Hematopoietic multipotent progenitor cell treated with erythropoietin and hydrocortisone succinate and interleukin-3 and kit ligand, for 17 days (in vitro differentiated cells): ENCODE measurements at places on chromosomes 3 and 15.

DNA sequence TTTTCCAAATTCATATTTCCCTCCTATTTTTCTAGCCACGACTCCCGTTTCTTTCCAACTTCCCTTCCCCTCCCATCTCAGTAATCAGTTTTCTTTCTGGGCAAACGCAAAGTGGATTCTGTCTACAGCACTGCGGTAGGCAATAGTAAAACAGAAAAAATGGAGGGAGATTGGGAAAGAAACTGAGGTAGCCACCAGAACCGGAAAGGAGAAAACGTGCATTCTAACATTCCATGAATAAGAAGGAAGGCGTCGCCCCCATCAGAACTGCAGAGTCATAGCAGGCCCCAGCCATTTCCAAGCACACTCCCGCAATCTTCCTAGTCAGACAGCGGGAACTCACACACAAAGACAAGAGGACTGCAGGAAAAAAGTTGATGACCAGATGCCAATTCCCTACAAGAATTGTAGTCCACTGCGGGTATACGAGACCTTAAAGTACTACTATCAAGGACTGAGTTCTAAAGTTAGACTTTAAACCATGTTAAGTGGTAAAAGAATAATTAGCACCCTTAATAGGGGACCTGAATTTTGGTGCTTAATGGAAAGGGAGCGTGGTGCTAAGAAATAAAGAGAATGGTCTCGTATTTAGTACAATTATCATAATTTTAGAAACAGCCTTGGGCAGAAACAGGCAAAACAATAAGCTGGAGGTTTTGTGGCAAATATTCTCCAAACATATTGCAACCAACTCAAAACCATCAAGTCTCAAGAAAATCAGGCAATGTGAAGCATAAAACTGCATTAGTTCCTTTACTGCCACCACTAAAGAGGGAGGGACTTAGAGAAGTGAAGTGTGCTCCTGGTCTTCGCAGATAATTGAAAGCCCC lies 1.4 kb downstream of the PFN2 start:
- no peak for DNase-seq

DNA sequence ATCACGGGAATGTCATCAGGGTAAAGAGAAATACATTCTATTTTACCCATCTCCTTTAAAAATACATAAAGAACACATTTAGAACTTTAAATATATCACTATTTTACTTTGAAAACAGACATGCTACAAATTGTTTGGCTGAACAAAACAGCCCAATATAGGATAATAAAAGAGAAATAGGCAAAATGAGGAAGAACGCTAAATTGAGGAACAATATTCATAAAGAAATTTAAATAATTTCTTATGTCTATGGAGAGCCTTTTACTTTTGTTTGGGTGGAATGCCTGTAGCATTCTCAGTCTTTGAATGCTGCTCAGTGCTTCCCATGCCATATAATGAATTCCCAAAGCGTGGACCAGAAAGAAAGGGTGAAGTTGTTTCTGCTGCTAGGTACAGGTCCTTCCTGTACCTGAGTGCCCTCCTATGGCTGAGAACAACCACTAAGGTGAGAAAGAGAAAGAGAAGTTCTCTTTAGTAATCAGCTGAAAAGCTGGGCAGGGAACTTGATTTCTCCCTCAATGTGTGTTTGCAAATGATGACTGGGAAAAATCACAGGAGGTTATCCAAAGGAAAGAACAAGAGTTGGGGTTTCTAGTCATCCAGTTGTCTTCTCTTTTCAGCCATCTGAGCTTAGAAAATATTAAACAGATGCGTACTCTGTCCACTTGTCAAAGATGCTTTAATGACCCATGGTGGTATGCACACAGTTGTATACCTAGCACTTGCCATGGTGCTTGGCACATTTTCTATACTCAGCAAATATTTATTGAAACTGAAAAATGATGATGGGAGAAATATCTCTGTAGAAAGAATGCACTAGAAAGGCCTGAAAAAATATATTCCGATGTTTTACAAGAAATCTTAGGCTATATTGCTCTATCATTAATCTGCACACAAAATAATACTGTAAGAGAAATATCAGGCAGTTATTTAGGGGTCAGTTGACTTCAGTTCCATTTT lies 404.6 kb downstream of the TIGIT start:
- DNase-seq = no peak

GRCh38 chr15:30046430-30046829 lies 36.3 kb upstream of the GOLGA8J start:
- DNase-seq = no peak

DNA sequence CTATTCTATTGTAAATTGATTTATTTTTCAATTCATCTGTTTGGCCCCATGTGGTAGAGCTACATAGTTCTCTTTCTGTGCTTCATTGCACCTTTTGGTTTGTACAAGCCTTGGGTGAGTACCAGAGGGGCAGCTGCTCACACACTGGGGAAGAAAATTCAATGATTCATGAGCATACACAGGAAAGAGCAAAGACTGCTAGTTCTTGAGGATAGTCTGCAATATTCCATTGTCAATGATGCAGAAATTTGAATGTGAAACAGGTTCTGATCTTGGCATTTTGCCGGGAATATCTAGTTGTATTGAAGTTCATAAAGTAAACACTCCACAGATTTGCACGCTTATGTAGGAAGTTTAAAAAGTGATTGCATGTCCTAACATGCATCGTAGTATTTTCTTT lies 304.6 kb downstream of the NAALADL2 start:
- DNase-seq = no peak

DNA sequence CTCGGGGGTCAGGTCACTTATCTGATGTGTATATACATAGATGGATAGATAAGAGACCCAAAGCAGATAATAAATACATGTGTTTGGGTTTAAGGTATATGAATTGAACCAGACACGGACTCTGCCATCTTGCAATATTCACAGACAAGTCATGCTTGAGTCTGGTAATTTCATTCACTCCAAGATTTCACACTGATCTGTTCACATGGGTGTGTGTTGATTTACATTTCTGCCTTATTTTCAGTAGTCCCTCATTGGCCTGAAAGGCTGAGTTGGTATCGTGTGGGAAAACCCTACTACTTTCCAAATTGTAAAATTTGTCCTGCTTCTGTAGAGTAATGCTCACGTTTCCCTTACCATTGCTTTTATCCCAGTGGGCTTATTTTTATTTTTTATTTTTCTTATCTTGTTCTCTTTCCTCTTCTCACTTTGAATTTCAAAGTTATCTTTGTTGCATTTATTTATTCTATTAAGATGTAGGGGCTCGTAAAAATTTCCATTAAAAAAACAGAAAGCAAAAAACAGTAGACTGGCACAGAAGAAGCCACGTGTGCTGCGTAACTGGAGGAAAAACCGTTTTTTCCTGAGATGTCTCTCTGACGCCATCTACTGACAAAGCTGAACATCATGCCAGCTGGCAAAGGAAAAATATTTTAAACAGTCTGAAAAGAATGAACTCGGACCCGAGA lies 10.8 kb upstream of the MFSD1 start:
- peak; percentile 83 for DNase-seq

- DNase-seq = no peak
These were observed 40.3 kb downstream of the EDEM1 start for GRCh38 chr3:5227812-5228211.

DNA sequence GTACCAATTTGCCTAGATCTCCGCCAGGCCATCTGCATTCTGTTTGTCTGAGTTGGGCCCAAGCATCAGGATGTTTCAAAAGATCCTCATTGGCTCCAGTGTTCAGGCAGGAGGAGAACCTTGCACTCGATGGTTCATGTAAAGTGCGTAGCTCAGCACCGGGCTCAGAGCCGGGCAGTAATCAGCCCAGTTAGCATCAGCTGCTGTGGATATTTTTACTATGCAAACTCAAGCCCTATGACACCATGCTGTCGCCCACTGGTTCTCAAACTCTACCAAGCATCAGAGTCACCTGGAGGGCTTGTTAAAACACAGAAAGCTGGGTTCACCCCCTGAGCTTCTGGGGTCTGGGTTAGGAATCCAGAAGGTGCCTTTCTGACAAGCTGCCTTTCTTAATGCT lies 310.8 kb downstream of the SHQ1 start:
- no peak for DNase-seq

- no peak for DNase-seq
These were observed 146.6 kb downstream of the FEZF2 start for GRCh38 chr3:62226601-62227339.

GRCh38 chr3:35929158-35929557 lies 289.8 kb downstream of the ARPP21 start:
- DNase-seq = no peak

DNA sequence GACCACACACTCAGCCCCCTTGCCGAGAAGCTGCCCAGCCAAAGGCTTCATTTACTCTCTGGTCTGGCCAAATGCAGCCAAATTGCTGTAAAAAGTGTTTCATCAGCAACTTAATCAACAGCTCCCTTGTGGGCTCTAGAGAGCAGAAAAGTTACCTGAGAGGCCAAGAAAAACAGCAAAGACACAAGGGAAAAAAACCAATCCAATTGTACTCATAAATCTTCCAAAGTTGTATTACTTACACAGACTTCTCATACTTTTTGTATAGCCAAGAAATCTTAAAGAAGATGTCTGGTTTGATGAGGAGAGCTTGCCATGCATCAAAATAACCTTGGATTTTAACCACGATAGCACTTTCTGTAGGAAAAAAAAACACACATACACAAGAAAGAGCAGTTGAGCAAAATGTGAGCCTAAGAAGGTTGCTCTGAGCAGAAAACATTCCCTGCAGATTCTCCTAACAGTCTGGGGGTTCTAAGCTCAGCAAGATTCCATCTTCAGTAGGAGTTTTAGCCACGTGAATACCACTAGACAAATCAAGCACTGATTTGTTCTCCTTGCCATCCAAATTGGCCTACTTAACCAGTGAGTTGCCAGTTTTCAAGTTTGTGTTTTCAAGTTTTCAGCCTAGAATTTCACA lies 120.0 kb downstream of the CYP19A1 start:
- DNase-seq = no peak
